ENCODE measurements at places on chromosomes 11 and 22.

GRCh38 chr11:1303126-1303821 is 6.2 kb downstream of the TOLLIP start:
- no peak for DNase-seq

- DNase-seq: no peak
These were observed 21.1 kb downstream of the EIF3L start for GRCh38 chr22:37870273-37870672.

GRCh38 chr11:9629064-9629463 is 34.8 kb upstream of the SWAP70 start:
- DNase-seq: no peak

DNA sequence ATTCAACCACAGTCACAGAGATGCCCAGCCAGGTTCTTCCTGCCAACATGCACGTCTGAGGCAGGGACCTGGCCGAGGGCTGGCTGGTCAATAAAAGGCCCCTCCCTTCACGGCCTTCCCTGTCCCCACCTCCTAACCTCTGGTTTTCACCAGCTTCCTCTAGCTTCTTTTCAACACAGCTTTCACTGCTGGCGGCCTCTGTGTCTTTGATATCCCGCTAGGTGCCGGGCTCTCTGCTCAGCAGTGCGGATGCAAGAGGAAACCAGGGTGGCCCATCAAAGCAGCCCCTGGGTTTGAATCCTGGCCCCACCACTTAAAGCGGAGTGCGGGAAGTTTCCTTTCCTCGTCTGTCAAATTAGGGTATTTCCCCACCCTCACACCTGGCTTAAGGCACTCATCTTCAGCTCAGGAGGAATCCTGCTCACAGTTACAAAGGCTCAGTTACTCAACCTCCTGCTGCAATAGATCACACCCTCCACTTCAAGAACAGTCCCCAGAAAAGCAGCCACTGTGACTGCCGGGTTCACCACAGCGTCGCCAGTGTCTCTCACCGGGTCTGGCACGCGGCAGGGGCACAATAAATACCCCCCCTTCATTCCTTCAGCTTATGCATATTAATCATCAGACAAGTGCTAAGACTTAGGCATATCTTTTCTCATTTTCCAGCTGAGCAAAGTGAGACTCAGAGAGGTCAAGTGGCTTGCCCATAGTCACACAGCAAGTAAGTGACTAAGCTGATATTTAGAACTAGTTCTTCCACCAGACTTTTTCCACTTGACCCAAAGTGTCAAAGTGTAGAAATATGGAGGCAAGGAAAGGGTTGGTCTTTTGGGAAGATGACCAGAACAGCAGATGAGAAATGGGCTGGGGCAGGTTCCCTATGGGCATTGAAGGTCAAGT is 45.7 kb downstream of the TXN2 start:
- DNase-seq: no peak

- DNase-seq: no peak
These were observed 16.4 kb upstream of the UPK3A start for GRCh38 chr22:45268167-45268957.

DNA sequence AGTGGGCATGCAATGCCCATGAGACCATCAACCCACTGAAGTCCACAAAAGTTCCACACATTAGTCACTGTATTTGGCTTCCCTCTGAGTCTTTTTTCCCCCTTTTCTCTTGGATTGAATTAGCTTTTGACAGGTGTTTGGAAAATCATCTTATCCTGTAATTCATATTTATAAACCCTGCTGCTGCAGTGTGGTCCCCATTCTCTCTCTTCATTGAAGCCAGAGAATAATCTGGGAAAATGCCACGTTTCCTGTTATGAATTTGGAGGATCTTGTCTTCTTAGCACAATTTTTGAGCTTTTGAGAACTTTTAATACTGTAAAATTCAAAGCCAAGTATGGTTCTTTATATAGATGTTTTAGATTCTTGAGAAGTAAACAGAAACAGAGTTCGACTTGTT is 84.8 kb downstream of the UVRAG start:
- DNase-seq: no peak

- no peak for DNase-seq
These were observed 830.8 kb downstream of the TBC1D22A start for GRCh38 chr22:47593291-47593690.

DNA sequence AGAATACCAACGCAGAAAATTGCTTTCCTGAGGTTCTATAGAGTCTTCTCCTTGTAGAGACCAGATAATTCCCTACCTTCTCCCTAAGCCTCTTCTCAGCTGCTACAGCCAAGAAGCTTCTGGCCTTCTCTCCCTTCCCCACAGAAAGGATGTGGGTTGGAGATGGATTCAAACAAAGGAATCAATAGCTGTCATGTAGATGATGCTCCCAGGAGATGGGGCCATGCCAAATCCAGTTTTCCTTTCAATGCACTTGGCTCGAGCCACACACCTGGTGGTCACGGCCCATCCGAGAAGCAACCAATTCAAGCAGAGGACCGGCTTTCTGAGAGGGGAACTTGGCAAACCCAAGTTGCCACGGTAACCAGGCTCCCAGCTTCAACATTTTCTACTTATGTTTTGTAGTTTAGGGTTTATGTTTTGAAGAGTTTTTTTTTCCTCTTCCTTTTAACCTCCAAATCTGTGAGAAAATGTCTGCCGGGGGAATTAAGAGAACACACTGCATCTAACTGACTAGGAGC is 31.3 kb upstream of the OPCML start:
- DNase-seq: no peak
